ENCODE measurements at places on chromosomes 5 and 9.

- no peak for DNase-seq
These were observed 55.9 kb downstream of the NSUN2 start for GRCh38 chr5:6576861-6577501.

DNA sequence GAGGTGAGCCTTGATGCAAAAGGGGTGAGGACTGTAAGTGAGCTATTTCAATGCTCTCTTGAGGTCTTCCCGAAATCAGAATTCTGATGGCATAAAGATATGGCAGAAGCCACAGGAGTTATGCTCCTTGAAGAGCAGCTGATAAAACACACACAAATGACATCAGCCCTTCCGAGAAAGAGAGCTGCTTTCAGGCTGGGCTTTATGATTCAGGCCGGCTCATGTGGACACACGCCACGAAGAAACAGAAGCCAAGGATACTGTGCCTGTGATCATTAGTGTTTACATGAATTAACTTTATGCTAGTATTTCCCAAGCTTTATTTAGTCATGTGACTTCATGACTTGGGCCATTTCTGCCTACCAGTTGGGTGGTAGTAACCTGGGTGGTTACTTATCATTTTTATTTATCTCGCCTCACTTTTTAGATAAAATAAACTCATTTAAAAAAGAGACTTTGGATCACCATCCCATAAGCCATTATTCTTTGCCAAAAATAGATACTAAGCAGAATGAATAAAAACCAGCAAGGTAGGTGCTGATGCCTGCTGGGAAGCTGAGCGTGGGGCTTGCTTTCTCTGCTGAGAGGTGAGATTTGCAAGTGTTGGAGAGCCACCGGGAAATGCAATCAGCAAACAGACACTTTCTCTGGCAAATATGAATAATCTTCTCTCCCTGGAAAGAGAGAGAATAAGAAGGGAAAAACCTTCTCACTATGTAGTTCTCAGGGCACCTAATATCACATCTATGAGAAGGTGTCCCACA lies 73.0 kb upstream of the SLC25A51 start:
- DNase-seq: no peak

- no peak for DNase-seq
These were observed 238.0 kb upstream of the IRX2 start for GRCh38 chr5:2989517-2989916.

- DNase-seq: no peak
These were observed at the start of gene SNCAIP for GRCh38 chr5:122311961-122312590. TSS of gene SNCAIP (plus strand) at chr5:122312237. CDS start at chr5:122391135, 78,898 bp downstream.

- DNase-seq: no peak
These were observed 155.3 kb upstream of the KLF4 start for GRCh38 chr9:107644733-107645463.

DNA sequence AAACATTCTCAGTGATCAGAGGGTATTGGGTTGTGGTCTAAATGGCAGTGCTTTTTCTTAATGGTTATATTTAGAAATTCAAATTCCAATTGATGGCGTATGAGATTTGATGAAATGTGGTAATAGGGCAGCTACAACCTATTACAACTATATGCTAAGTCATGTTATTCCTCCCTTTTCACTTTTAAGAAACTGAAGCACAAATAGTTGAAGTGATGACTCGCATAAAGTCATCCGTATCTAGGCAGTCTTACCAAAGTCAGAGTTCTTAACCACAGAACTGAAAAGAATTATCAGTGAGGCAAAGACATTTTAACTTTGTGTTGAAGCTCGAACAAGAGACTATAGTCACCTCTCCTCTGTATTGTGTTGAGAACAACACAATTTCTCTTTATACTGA lies 28.2 kb downstream of the C9orf152 start:
- DNase-seq: no peak

GRCh38 chr9:77964258-77964657 lies 67.4 kb downstream of the GNAQ start:
- no peak for DNase-seq

GRCh38 chr9:118366228-118366627 lies 662.0 kb downstream of the TLR4 start:
- no peak for DNase-seq

GRCh38 chr9:38019731-38020130 lies 49.3 kb downstream of the SHB start:
- DNase-seq: no peak

GRCh38 chr9:79014929-79015699 lies 556.7 kb upstream of the TLE4 start:
- DNase-seq: no peak

DNA sequence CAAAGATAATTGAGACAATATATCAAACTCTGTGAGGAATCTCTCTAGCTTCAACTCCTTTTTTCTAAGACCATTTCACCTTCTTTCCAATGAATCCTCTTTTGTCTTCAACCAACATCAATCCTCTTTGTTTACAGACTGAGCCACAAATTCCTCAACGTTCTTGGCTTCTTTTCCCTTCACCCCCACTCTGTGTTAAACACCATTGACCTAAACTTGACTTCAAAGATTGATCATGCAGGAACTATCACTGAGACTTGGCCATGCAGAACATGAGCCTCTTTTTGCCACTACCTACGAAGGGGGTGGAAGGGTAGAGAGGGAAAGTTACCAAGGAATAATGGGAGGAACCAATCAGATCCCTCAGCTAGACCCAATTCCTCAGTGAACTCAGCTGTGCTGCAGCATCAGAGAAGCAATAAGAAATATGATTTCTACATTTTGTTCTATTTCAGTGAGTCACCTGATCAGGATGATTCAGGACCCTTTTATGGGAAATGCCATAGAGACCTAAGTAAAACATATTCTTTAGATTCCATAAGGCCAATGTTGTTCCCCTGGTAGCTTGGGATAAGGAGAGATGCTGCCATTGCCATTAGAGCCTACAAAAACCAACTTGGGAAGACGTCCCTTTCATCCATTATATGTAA lies 187.7 kb upstream of the RGMB start:
- DNase-seq: no peak

DNA sequence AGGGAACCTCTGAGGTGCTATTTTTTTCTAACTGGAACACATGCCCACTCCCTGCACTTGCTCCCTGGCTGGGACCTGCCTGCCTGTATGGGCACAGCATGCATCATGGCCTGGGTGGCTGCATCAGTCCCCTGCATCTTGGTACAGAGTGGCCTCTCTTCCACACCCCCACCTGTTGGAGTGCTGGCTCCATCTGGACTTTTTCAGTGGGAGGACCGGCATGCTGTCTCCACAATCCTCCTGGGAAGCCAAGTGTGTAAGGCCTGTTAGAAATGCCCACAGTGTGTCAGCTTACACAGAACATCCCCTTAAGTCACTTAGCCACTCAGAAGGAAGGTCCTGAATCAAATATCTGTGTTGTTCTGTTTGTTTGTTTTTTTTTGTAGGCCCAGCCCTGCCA lies 102.9 kb downstream of the MARCHF3 start:
- DNase-seq: no peak

- DNase-seq: no peak
These were observed 292.9 kb downstream of the MED10 start for GRCh38 chr5:6085341-6085860.

DNA sequence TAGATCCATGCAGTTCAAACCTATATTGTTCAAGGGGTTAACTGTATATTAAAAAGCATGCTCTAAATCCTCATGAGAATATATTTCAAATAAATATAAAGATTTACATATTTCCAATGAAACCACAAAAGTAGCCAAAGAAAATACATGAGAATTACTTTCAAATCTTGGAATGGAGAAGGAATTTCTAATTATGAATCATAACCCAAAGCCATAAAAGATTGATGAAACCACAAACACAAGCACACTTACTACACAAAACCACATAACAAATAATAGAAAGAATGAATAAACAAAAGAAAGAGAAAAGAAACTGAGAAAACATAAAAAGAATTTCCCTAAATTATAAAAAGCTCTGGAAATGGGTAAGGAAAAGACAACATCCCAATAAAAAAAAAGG lies 16.0 kb downstream of the ERP44 start:
- DNase-seq: no peak

GRCh38 chr5:117077142-117077541 lies 502.5 kb upstream of the SEMA6A start:
- no peak for DNase-seq

DNA sequence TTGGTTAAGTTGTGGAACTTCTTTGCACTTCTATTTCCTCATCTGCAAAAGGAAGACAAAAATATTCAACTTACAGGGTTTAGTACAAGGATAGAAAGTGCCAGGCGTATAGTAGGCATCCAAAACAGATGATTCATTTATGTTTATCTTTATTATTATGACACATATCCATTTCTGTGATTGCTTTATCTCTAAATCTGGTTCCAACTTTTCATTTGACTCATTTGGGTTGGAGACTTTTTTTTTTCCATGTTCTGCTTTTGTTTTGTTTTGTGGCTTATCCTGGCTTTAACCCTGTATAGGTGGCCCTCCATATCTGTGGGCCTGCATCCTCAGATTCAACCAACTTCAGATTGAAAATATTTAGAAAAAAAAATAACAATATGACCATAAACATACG lies 186.7 kb upstream of the SLC24A2 start:
- no peak for DNase-seq

DNA sequence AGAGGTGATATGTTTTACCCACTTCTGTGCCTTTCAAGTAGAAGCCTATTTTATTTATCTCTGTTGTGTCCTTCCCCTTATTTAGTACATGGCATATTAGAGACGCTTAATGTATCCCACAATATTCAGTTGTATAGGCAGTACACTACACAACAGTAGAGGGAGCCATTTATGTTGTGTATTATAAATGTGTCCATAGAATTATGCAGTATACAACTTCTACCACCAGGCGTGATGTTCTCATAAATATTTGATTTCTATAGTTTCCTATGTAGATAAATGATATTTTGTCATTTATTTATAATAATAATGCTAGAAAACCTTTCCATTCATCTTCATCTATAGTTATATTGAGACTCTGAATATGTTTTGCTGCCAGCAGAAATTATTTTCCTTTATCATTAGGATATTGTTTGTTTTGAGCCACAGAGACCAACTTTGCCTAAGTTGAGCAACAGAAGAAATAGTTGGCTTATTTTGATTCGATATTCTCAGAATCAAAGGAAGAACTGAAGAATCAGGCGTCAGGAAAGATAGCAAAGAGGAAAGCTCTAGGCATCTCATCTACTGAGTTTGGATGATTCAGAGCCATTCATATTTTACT lies 81.7 kb downstream of the ADAMTS19 start:
- DNase-seq: no peak

GRCh38 chr5:19531374-19531952 lies 456.5 kb downstream of the CDH18 start:
- DNase-seq: no peak

DNA sequence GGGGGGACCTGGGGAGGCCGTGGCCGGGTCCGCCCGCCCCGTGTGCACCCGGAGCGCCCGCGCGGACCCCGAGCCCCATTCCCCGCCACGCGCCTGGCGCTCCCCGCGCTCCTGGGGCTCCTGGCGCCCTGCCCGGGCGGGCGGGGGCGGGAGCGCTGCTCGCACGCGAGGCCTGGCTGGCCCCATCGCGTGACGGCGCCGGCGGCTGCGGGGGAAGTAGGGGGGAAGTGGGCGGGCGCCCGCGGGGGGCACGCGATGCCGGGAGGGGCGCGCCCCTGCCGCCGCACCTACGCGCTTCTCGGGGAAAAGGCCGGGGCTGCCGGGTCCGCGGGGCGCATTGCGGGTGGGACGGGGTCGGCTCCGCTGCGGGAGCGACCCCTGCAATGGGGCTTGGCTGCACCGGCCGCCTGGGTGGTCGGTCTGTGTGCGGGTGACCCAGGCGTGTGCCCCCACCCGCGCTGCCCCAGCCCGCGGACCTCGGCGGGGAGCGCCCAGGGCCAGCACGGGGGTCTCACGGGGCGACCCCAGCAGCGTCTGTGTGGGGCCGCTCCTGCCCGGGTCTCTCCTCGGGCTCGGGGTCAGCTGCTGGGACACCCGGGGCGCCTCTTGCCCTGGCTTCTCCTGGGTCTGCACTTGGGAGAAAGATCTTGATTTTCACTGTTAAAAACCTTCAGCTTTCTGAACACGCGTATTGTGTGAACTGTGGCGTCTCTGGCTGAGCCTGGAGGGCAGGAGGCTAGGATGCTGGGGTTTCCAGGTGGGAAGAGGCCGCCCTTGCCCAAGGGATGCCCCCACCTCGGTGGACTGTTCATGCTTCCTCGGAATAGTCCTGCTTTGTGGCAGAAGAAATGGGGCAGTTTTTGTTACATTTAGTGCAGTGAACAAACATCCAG lies 52.4 kb downstream of the AHRR start:
- DNase-seq: peak; percentile 53

- DNase-seq: no peak
These were observed 2.2 kb upstream of the ELL2 start for GRCh38 chr5:95963650-95964410.

DNA sequence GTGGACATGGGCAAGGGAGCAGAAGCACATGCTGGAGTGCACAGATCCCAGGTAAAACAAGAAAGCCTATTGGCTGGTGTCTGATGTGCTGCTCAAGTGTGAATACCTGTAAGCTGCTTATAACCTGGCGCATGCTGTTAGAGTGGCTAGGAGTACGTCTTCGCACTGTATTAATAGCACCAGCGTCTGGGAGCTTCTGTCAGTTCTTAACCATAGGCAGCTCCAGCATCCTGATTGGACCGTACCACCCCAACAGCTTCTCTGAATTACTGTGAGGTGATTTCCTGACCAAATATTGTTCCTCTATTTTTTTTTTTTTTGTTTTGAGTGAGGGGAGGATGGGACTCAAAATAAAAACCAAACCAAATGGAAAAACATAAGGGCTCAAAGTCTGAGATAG lies 987.6 kb downstream of the PTPRD start:
- DNase-seq: no peak

DNA sequence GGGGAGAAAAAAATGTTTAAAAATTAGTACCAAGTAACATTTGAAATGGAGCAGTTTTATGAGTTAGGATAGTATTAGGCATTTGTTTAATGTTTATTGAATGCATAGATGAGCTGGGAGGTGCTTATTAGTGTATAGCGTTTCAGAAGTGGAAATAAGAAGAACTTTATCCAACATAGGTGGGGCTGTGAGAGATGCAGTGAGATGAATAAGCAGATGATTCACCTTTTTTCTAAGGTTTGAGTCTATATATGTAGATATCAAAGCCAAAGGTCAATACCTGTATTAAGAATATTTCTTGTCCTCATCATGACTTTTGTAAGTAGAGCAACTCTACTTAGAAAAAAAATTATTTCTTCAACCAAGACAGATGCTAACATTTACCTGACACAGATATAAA lies 54.6 kb upstream of the POU4F3 start:
- no peak for DNase-seq

GRCh38 chr9:128765499-128765898 lies 6.2 kb downstream of the ZER1 start:
- no peak for DNase-seq
